ENCODE measurements at places on chromosomes 1 and 21.

GRCh38 chr21:42146273-42146805 is 72.6 kb upstream of the ABCG1 start:
- no peak for DNase-seq

GRCh38 chr1:109773203-109773899 is 9.6 kb upstream of the EPS8L3 start:
- DNase-seq = peak; percentile 47

GRCh38 chr1:20322081-20322824 is 31.6 kb downstream of the VWA5B1 start:
- no peak for DNase-seq

DNA sequence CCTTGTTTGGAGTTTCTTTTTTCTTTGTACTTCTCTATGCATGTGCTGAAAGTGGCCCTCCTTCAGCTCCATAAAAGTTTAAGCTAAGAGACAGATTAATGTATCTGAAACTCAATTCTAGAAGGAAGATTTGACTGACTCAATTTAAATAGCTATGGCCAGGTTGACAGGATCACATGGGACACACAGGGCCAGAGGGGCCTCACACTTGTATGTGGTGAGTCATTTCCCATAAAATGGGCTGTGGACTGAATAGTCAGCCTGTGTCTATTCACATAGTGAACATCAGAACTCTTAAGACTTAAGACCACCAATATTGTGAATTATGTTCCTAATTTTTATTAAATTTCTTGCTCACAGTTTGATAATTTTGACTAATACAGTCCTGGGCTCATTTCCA is 45.7 kb upstream of the DEPDC1 start:
- no peak for DNase-seq

DNA sequence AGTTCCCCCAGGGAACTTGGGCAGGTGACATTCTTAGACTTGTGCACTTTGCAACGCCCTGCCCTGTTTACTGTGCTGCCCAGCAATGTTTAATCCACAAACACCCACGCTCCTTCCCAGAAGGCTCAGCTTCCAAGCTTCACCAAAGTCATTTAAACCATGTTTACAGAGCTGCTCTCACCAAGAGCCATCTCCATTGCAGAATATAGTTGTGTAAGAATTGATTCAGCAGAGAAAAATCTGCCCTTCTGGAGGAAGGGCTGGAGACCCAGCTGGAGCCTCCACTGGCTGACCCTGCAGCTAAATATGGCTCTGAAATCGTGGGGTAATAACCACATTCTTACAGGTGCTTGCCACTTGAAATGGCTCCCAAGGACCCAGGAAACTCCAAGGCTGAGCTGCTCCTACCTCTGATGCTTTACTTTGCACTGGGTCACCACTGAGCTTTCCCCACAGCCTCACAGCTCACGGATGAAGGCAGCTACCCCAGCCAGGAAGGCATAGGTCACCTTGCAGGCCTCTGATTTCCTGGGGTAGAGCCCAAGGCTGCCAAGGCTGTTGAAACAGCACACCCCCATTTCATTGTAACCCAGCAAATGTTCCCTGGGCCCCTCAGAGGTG is 8.7 kb downstream of the CAPN2 start:
- no peak for DNase-seq

Data from stimulated activated CD4-positive, alpha-beta T cell treated with anti-CD3 and anti-CD28 coated beads, TNF-alpha, amount 100 ng/mL, for 24 hours (primary cell).